ENCODE measurements at places on chromosomes 4 and X.

- peak; percentile 48 for DNase-seq
Measured at GRCh38 chr4:109022961-109023360, 260.1 kb upstream of the ETNPPL start.

DNA sequence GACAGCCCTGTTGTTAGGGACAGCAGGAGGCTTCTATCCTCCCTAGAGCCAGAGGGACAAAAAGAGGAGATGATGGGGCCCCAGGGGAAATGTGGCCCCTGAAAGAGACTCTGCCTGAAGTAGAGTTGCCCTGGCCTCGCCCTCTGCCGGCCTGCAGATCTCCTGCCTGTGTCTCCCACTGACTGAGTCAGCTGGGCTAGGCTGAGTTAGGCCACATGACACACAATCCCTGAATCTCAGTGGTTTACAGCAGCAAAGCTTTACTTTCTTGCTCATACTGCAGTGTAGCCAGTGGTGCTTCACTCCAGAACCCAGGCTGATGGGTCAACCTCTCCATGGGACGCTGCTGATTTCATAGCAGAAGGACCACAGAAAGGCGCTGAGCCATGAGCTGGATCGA is 23.5 kb downstream of the DRD5 start:
- DNase-seq = no peak

DNA sequence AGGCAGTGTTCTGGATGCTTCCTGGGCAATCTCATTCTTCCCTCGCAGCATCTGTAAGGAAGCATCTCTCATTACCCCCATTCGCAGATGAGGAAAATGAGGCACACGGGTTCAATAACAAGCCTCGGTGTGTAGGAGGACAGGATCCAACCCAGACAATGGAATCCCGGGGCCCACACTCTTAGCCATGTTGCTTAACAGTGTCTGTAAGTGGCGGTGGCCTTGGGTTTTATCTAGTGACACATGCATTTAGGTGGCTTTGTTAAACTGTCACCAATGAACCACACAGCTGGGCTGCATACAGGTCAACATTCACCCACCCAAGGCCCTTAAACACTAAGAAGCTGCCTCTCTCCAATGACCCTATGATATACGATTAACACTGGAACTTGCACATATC is 22.6 kb downstream of the RELL1 start:
- no peak for DNase-seq

GRCh38 chr4:142474398-142475087 is 371.6 kb downstream of the INPP4B start:
- DNase-seq = no peak

GRCh38 chrX:130716781-130717413 is 186.1 kb downstream of the ENOX2 start:
- DNase-seq = no peak
